Endothelial cell (in vitro differentiated cells): ENCODE measurements at places on chromosomes 11 and 22.
A peak's percentile ranks its signal among the peaks of the same experiment; 100 is the strongest.

GRCh38 chr11:130576146-130576545 is 127.7 kb downstream of the ADAMTS15 start:
- DNase-seq: no peak

- DNase-seq: peak; percentile 65
Measured at GRCh38 chr11:3796801-3797328, 489 bp downstream of the NUP98 start.

DNA sequence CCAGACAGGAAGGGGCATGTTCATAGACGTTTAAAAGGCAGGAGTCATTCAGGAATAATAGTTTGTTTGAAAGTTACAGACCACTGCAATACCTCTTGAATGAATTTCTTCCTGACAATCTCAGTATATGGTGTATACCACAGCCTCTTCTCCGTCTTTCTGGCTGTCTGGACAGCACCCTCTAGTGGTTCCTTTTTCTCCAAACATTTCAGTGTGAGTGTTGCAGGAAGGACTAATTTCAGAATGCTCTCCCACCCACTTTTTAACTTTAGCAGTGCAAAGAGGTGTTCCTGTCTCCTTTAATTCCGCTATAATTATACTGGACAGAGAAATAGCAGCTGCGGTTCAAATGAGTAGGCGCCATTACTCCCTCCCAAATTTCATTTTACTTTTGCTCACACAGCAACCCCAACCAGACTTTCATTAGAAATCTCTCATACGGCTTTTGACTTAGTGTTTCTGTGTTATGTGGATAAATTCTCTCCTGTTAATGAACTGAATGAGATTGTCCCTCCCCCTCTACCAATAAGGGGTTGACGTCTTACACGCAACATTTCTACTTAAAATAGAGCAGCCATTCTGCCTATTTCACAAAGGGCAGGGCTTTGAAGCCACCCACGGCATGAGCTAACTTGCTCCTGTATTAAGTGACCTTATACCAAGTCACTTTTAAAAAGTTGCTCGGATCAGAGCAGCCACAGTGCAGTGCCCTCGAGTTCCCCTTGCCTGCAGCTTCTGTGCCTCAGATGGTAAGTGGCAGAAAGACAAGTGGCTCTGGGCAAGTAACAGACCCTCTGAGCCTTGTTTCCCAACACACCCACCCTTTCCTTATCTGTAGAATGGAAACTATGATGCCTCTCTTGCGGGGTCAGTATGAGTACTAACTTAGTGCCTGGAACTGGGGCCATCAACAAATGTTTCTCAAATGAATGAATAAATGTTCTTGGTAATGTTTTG is 368.6 kb downstream of the OPCML start:
- DNase-seq: peak; percentile 45

- DNase-seq: no peak
Measured at GRCh38 chr11:75023446-75024067, 34.8 kb downstream of the NEU3 start.

DNA sequence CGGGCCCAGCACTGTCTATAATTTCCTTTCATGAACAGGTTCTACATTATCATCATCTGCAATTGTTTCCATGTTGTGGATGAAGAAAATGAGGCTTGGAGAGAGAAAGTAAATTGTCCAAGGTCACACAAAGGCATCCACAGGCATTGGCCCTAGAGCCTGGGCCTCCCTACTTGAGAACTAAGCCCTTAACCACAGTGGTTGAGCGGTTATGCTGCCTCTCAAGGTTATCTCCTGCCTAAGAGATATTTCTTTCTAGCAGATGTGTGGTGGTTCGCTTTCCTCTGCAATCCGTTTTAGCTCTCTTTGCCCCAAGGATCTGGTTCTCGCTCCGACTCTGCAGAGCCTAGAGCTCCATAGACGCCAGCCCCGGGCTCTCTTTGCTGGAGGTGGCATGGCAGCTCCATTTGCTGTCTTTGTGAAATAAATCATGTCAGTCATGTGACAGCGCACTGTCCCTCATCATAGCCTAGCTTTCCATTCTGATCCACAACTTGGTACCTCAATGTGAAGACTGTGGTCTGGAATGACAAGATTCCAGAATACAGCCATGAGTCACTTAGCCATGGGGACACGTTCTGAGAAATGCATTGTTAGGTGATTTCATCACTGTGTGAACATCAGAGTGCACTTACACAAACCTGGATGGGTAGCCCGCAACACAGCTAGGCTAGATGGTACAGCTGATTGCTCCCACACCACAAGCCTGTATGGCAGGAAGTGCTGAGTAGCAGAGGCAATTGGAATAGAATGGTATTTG is 27.2 kb downstream of the RPS6KA4 start:
- DNase-seq: no peak

GRCh38 chr11:910044-910588 is 494 bp downstream of the CHID1 start:
- no peak for DNase-seq

DNA sequence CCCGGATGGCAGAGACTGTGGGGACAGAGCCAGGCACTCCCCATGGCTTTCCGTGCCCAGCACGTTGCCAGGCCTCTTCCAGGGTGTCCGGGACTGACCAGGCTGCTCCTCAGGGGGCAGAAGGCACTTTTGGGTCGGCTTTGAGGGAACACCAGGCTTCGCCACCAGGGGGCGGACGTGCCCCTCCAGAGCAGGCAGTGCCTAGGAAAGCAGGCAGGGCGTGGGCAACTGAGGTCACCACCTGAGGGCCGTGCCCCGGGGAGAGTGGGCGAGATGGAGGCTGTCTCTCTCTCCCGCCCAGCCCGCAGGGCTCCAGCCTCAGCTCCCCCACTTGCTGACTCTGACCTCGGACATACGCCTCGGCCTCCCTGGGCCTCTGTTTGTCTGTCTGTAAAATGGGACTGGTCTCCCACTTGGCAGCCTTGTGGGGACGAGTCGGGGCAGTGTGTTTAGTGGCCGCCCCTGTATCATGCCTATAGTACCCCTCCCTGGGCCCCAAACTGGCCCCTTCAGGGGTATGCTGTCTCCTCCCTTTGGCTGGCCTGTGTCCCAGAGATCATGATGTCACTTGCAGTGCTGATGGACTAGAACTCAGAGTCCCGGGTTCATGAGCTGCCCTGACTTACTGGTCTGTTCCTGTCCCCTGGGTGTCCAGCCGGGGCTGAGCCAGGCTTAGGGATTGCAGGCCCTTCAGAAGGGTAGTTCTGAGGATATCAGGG is 4.4 kb upstream of the PRR5 start:
- peak; percentile 94 for DNase-seq

DNA sequence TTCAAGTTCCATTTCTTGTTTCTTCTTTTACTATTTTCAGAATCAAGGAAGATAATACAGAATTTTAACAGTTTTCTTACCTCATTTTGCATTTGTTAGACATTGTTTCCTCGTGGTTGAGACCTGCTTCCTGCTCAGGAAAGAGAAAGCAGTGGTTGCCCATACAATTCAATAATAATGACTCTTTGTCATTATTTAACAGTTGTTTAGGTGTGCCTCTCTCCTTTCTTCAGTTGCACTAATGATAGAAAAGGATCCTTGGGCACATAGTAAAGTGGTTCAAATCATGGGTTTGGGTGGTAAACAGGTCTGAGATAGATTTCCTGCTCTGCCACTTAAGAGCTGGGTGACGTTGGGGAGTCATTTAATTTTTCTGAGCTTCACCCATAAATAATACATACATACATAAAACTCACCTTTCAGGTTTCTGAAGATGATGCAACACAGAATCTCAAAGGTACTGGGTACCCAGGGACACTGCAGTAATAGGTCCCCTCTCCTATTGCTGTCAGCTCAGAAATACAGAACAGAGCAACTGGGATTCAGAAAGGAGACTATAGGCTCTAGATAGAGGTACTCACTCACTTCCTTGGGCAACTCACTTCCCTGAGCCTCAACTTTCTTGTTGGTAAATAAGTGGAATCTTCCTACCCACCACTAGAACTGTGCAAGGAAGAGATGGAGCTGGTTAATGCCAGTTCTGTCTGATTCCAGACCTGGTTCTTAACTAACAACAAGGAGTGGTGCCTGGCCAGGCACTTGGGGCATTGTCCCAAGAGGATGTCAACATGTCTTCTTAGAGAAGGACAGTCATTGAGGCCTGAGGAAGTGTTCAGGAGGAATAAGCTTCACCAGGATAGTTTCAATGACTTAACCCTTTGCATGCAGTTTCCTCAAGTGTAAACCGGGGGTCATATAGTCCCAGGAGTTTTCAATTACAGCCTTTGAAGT is 34.9 kb downstream of the CD44 start:
- DNase-seq: no peak

- no peak for DNase-seq
Measured at GRCh38 chr11:122963961-122964360, 17.7 kb downstream of the BSX start.

DNA sequence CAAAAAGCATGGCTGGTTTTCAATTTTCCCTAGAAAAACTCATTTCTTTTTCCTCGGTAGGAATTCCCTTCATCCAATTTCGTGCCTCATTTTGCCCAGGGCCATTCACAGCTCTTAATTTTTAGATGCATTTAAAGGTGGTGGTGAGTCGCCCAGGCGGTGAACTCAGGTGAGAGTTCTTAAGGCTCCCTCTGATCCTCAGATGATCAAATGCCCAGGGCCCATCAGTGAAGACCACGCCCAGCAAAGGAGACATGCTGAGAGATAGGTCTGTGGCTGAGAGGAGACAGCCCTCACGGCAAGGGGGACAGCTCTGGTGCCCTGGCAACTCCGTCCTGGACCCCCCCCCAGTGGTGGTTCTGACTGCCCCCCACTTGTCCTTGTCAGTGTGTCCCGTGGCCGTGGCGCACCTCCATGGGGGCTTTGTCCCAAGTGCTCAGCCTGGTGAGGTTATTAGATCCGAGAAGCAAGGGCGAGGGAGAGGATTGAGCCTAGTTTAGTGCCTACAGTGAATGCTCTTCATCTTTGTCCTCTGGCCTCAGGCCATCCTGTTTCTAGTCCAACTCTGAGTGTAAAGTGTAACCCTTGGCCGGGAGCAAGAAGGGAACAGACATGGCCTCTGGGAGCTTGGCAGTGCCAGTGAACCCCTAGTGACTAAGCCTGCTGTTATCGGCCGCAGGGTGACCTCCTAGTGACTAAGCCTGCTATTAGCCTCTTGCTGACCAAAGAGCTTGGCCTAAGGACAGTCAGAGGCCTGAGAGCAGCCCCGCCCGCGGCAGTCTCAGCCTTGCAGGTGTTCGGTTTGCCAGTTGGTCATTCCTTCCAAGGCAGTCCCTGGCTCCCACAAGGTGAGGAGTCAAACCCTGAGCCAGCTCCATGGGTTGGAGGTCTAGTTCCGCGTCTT is 83.5 kb downstream of the CTTN start:
- DNase-seq: no peak

GRCh38 chr11:84905411-84905810 is 721.7 kb downstream of the DLG2 start:
- DNase-seq: no peak

GRCh38 chr11:66545701-66546367 is at the start of gene ZDHHC24:
TSS of gene ZDHHC24 (minus strand) at chr11:66546048. CDS start at chr11:66546003, 45 bp downstream.
- DNase-seq: peak; percentile 93

DNA sequence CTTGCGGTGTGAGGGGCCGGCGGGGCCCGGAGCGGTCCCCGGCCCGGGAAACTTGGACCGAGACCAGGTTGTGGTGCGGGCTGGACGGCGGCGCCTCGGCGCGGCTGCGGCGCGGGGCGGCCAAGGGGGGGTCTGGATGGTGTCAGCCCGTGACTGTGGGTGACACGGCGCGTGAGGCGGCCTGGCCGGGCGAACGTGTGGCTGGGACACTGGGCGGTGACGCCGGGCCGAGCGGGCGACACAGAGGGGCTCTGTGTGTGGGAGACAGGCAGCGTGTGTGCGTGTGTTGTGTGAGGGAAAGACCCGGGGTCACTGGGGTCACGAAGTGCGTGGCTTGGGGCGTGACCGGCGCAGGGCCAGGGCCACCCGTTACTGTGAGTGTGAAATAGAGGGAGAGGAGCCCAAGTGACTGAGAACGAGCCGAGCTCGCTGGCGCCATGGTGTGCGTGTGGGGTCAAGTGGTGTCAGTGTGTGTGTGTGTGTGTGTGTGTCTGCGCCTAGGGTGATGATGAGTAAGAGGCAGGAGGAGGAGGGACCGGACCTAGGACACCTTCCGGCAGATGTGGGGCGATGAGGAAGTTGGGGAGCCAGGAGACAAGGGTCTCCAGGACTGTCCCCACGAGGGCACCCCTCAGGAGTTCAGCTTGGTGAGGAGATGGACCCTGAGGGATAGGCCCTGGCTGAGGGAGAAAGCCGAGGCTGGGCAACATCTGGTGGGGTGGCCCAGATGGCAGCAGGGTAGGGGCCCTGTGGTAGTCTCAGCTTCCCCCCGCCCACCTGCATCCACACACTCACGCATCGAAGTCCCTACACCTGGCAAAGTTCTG is 817 bp downstream of the RELT start:
- DNase-seq: no peak

DNA sequence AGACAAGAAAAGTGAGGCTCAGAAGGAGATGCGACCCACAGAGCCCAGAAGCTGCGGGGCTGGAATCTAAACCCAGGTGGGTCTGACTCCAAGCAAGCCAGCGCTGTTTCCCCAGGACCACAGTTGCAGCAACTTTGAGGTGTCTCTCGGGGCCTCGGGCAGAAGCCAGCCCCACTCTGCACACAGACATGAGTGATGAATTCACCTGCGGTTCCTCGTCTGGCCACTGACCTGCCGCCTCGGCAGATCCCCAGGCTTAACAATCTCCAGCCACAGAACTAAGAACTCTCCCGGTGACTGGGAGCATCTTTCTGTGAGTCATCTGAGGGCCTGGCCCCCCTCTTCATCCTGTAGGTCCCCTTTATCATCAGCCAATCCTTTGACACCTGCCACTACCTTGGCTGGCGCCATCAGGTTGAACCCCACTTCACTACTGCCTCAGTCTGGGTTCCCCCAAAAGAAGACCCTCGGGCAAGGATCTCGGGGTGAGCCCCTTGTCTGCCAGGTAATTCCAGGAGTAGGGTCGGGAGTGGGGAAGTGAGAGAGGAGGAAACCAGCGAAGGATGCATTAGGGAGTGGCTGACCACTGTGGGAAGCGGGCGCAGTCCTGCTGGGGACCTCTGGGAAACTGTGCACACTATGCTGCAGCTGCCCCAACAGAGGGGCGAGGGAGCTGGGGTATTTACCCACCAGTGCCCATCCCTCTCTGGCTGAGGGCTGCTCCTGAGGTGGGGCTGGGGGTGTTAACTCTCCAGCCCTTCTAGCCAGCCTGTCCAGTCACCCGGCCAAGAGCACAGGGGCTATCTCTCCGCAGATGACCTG is 33.0 kb upstream of the MN1 start:
- no peak for DNase-seq

DNA sequence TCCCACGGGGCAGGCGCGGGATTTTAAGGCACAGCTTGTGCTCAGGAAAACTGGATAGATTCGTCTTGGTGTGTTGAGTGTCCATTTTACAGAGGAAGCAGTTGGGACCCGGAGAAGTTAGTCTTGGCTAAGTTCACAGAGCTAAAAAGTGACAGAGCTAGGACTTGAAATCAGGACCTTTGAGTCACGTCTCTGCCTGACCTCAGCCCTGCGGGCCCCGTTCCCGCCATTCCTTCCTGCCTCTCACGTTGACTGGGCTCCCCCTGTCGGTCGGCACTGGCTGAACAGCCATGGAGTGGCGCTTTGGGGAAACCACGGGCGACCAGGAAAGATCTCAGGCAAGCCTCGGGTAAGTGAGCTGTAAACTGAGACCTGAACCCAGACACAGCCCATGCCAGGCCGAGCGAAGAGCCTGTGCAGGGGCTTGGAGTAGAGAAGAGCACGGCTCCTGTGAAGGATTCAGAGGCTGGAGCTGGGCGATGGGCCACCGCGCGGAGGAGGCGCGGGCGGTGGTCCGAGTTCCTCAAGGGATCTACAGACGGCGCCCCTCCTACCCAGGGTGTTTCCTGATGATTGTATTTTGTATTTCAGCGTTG is 54.1 kb downstream of the WNT11 start:
- DNase-seq: peak; percentile 91
